Activated CD8-positive, alpha-beta T cell treated with anti-CD3 and anti-CD28 coated beads, Interleukin-2, amount 10 ng/mL, durations not matched to agents 7 days and 5 days (primary cell): ENCODE measurements at places on chromosomes 5 and 9. TPM values are rescaled to one million over a fixed set of nuclear protein-coding genes. Genes with fewer than 3 reads are reported as not detected.

GRCh38 chr5:133336121-133336968 lies 276.0 kb downstream of the FSTL4 start:
- no peak for DNase-seq

SV2C gene
- total RNA-seq: 0.03 TPM

- no peak for DNase-seq
These were observed 17.0 kb upstream of the ADAM19 start for GRCh38 chr5:157592594-157592993.

- DNase-seq: no peak
These were observed 66.3 kb upstream of the ZBTB43 start for GRCh38 chr9:126738553-126738952.

PCDHA9 gene
- total RNA-seq: not detected

WDR38 gene
- total RNA-seq: not detected
